ENCODE measurements at places on chromosomes 12 and 14.
A peak's percentile ranks its signal among the peaks of the same experiment; 100 is the strongest.

GRCh38 chr14:75842551-75842950 is 139.2 kb downstream of the TGFB3 start:
- no peak for DNase-seq

- no peak for DNase-seq
These were observed 2.4 kb downstream of the SLC11A2 start for GRCh38 chr12:51023625-51024382.

DNA sequence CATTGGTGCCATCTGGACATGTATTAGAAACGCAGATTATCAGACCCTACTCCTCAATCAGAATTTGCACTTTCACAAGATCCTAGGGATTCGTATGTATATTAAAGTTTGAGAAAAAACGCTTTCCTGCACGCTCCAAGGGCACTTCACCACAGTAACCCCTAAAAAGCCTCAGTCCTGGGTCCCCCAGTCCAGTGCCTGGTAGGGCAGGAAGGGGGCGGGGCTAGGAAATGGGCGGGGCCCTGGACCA is 369 bp downstream of the DEPDC4 start:
- DNase-seq = no peak

DNA sequence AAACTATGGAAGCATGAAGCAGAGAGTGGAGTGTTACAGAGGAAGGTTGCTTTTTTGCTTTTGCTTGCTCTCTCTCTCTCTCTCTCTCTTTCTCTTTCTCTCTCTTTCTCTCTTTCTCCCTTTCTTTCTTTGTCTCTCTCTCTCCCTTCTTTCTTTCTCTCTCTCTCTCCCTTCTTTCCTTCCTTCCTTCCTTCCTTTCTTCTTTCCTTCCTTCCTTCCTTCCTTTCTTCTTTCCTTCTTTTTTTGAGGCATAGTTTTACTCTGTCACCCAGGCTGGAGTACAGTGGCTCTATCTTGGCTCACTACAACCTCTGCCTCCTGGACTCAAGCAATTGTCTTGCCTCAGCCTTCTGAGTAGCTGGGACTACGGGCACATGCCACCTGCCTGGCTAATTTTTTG is 7.6 kb downstream of the ARHGDIB start:
- no peak for DNase-seq

DNA sequence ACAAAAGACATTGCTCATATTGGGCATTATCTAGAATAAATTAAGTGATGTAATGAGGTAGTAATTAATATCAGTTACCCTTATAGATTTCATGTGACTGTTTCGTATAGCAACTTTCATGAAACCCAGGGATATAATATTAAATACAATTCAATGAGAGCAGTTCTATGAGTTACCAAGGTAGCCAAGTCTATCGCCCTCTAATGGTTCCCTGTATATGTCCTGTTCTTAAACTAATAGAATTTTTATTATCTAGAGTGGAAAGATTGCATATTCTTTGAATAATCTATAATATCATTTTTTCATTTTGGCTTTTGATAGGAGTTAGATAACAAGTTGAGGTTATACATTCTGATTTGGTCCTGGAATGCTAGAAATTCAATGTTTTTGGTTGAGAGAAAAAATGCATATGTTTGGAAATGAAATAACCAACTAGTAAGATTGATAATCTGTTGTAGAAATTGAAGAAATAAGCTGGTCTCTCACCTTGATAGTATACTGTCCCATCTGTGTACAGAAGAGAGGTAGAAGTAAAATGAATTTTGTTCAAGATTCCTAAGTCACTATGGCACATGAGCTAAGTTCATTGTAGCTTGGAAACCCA is 59.7 kb downstream of the SCFD1 start:
- no peak for DNase-seq

- no peak for DNase-seq
These were observed 213.5 kb downstream of the PELI2 start for GRCh38 chr14:56331592-56332216.

GRCh38 chr14:66568220-66568619 is 60.3 kb downstream of the GPHN start:
- DNase-seq = no peak

GRCh38 chr12:42023733-42024494 is 120.8 kb downstream of the GXYLT1 start:
- peak; percentile 45 for DNase-seq

DNA sequence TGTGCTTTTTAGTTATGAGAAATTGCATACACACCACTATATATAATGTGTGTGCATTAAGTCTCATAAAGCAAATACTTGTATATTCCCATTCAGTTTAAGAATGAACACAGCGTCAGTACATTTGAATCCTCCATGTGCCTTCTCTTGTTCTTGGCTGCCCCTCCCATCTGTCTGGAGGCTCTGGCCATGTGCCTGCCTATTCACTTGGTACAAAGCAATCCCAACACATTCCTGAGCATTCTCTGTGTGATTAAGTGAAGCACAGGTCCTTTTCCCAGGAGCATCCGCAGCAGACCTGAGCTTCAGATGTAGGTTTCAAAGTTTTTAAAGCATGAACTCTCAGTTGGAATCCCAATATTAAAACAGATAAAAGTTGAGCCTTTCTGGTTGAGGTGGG is 58.7 kb downstream of the POLR3B start:
- DNase-seq = no peak

DNA sequence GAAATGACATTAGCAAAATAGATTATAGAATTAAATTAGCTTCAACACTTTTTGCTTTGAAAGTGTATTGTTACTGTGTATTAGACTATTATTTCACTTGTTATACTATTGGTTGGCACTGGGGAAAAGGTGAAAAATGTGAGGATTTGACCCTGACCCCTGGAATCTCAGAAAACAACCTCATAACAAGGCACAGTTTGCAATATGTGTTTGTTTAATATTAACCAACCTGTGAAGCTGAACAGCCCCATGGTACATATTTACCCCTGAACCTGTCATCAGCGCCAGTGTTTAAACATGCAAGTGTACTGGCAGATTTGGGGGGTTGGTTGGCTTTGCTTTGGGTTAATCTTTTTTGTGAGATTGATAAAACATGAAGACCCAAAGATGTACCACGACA is 11.7 kb downstream of the SLC38A4 start:
- DNase-seq = no peak

DNA sequence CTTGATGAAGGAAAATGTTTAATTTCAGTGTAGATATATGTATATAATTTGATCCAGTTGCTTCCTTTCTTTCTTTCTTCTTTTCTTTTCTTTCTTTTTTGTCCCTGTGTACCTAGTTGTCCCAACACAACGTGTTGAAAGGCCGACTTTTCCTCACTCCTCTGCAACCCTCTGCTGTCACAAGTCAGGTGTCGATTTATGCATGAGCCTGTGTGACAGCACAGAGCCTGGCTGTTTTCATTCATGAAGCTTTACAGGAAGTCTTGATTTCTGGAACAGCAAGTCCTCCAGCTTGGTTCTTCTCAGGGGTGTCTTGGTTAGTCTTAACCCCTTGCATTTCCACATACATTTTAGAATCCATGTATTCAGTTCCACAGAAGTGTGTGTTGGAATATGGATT is 88.1 kb downstream of the PPP2R5C start:
- DNase-seq = no peak

DNA sequence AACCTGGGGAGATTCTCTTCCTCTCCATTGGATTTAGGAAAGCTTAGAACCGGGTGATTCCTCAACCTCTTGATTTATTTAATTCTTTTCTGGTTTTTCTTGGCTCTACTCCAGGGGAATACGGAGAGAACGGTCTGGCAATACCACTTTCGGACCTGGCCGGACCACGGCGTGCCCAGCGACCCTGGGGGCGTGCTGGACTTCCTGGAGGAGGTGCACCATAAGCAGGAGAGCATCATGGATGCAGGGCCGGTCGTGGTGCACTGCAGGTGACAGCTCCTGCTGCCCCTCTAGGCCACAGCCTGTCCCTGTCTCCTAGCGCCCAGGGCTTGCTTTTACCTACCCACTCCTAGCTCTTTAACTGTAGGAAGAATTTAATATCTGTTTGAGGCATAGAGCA is 67.6 kb downstream of the PTPN11 start:
- no peak for DNase-seq

GRCh38 chr12:71460850-71461609 is 21.4 kb downstream of the LGR5 start:
- DNase-seq = no peak

GRCh38 chr14:52906141-52906601 is 44.7 kb downstream of the FERMT2 start:
- no peak for DNase-seq

DNA sequence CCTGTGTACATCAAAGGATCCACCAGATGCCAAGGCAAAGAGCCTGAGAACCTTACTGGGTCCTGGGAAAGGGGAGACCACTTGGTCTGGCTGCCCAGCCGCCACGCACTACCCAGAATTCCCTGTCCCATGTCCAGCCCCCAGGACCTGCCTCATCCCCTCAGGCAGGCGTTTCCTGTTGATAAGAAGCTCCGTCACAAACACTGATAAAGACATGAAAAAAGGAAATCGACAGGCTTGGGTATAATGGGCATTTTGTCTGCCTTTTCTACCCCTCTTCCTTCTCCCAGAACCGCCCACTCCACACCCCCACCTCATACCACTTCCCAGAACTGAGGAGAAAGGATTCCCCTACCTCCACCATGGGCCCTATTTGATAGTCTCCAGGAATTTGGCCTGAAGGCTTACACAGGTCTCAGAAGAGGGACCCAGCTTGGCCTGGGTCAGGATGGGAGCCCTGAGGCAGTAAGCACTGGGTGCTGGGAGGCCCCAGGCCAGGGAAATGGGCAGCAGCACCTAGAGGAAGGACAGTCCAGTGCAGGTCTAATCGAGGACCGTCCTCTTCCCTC is 18.8 kb downstream of the ACVRL1 start:
- no peak for DNase-seq

- DNase-seq = no peak
These were observed 13.1 kb downstream of the KRT83 start for GRCh38 chr12:52307836-52308805.

- DNase-seq = no peak
These were observed 15.1 kb upstream of the KERA start for GRCh38 chr12:91072931-91073330.

- DNase-seq = no peak
These were observed 8.0 kb downstream of the LRRC74A start for GRCh38 chr14:76834241-76834661.

GRCh38 chr12:65764325-65764724 is 60.0 kb upstream of the HMGA2 start:
- no peak for DNase-seq

DNA sequence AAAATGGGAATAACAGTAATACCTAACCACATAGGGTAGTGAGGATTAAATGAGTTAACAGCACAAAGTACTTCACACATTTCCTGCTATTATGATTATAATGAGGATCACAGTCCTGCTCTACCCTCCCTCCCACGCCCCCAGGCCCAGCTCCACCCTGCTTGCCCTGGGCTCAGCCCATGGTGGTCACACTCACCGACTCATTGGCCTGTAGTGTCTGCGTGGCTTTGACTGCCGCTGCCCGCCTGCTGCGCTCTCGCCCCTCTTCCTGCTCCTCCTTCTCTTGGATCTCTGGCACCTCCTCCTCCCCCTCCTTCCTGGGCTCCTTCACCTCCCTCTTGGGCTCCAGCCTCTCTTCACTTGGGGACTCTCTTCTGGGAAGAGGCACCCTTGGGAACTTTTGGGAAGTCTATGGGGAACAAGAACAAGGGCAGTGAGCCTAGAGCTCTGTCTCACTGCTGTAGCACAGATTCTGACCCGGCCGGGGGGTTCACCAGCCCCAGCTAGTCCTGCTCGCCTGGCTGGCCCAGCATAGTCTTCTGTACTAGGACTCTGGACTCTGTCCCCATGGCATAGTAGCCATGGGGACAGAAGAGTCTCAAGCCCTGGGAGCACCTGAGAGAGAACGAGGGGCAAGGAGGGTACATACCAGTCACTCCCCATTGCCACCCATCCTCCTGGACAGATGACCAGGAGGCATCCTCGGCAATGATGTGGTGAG is 7.1 kb upstream of the PNMA1 start:
- DNase-seq = no peak

GRCh38 chr14:53871951-53872350 is 84.7 kb downstream of the BMP4 start:
- DNase-seq = no peak

- no peak for DNase-seq
These were observed 28.0 kb upstream of the C12orf42 start for GRCh38 chr12:103523771-103524170.

DNA sequence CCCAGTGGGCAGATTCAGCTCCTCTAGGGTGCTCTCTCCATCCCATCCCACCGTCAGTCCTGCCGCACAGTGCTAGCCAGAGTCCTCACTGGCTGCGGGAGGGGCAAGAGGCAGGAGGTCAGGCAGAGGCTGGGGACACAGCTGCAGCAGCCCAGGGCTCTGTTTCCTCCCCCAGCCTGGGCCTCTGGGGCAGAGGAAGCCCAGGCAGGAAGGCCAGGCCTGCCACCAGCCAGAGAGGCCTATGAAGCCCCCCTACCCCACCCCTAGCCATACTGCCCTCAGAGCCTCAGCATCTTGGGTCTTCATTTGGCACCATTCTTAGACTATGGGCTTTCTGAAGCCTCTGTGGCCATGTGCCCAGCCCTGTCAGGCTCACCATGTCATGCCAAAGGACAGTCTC is 3.4 kb downstream of the ACVRL1 start:
- DNase-seq = no peak

- DNase-seq = no peak
These were observed 614.8 kb downstream of the DIO2 start for GRCh38 chr14:79596551-79596950.

DNA sequence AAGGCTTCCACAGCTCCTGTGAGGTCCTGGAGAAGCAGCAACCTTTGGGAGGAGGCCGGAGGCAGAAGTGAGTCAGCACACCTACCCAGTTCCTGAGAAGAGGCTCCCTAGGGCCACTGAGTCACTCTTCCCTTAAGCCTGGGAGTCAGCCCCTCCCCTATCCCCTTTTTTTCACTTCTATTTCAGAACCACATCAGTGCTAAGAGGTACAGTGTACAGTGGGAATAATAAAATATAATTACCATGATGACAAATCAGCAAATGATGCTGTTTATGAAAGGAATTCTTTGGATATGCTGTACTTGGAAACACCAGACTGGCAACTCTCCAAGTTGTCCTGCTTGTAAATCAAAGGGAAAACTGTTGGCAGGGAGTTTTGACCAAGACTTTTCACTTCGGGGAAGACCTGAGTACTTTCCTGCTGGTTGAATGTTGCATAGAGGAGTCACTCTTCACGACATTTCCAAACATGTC is 7.8 kb upstream of the TBPL2 start:
- peak; percentile 50 for DNase-seq

DNA sequence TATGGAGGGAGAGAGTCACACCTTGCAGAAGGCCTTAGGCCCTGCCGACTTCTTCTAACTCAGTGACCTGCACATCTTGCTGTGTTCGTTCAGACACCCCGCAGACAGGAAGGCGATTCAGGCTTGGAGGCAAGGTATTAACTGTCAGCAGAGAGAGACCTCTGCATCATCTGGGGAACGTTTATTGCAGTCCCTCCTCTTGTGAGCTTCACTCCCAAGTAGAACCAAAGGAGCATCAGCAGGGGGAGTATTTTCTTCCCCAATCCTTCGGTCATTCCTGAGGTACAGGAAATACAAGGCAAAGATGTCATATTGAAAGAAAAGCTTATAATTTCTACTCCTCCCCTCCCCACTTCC is 217.9 kb downstream of the CRADD start:
- no peak for DNase-seq

GRCh38 chr14:70201994-70202393 is 13.2 kb upstream of the SLC8A3 start:
- DNase-seq = no peak

- DNase-seq = peak; percentile 11
These were observed 541 bp downstream of the GOLT1B start for GRCh38 chr12:21502164-21502496.
